ENCODE measurements at places on chromosomes 7 and 10.

DNA sequence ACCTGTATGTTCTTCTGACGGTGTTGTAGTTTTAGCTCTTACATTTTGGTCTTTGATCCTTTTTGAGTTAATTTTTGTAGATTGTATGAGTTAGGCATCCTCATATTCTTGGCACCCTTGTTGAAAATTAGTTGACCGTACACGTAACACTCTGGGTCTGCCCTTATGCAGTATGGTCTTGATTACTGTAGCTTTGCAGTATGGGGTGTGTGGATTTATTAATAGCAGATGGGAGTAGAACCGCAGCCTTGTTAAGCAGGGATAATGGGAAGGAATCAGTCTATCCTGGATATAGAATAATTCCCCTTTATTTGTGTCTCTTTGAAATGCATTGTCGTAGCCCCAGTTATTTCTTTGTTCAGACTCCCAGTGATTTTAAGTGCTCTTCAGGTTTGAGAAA, 95.5 kb downstream of the UBE3C start:
- no peak for DNase-seq

DNA sequence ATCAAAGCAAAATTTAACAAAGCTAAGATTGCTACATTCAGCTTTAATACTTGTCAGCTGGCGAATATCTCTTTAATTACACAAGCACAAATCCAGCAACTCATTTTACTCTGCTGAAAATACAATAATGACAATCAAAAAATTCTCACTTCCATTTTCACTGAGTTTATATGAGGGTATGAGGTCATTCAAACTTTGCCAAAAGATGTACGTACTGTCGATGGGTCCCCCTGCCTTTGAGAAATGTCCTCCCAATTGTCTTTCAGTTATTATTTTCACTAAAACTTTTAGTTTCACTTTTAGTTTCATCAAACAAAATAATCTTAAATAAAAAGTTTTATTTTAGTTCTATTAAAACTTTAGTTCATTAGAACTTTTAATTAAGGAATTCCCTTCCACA, 159.5 kb upstream of the WDR11 start:
- DNase-seq, result no peak

GRCh38 chr7:123208793-123209192, 9.0 kb upstream of the SLC13A1 start:
- peak; percentile 43 for DNase-seq

- no peak for DNase-seq
These were observed 10.5 kb upstream of the EZH2 start for GRCh38 chr7:148894591-148894990.

DNA sequence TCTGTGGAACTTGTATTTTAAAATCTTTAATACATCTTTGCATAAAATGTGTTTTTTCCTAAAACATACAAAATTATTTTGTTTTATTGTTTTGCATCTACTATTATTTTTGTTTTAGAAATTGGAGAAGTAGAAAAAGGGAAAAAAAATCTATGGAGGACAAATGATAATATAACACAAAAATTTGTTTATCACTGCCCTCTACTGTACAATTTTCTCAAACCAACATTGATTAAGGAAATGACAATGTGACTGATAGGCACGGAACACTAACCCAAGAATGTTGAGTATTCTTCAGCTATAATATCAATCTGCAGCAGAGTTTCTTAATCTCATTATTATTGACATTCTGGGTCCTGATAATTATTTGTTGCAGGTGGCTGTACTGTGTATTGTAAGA, 9.5 kb upstream of the ING3 start:
- DNase-seq, result no peak

DNA sequence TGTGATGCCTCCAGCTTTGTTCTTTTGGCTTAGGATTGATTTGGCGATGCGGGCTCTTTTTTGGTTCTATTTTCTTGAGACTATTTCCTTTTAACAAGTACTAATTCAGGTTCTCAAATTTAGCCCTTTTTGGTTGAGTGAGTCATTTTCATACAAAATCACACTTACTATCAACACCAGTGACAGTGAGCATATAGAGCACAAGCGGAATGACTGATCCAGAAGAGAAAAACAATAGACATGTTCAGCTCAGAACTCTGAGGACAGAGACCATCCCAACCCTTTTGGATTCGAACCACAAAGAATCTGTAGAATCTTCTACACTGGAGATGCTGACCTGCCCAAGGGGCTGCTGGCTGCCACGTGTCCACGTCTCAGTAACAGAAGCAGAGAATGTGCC, 56.4 kb upstream of the INSYN2A start:
- no peak for DNase-seq

GRCh38 chr7:91571601-91572000, 307.4 kb downstream of the FZD1 start:
- DNase-seq, result no peak

DNA sequence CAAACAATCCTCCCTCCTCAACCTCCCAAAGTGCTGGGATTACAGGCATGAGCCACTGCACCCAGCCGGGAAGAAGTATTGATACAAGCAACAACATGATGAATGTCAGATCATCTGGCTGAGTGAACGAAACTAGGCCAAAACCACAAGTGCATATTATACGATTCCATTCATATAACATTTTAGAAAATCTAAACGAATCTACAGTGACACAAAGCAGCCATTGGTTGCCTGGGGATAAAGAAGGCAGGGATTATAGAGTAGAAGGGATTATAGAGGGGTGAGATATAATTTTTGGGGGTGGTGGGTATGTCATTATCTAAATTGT, 11.5 kb upstream of the RHBDD2 start:
- DNase-seq, result no peak

DNA sequence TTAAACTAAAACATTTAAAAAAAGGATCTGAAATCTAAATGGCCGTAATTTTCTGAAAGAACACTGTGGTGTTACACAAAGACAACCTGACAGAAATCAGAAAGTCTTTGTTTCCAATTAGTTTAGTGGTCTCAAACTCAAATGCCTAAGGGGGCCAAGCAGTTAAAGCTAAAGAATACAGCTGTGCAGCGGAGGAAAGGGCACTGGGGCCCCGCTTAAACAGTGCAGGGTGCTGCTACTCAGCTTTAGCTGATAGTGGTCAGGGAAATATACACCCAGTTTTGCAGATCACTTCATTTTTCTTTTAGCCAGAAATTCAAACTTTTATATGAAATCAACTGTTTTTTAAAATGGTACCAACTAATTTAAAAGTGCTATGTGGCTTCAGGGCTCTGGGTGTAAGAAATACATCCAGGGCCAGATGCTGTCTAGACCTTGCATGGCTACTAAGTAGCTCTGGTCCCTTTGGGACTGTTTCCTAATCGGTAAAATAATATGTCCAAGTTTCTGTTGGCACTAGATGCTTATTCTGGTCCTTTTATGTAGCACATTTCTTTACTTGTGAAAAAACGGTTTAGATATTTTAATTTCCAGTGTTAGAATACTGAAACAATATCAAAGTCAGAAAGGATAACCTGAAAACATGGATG, 161.8 kb upstream of the LAMB4 start:
- no peak for DNase-seq
